ENCODE measurements at places on chromosomes 16 and 17.

DNA sequence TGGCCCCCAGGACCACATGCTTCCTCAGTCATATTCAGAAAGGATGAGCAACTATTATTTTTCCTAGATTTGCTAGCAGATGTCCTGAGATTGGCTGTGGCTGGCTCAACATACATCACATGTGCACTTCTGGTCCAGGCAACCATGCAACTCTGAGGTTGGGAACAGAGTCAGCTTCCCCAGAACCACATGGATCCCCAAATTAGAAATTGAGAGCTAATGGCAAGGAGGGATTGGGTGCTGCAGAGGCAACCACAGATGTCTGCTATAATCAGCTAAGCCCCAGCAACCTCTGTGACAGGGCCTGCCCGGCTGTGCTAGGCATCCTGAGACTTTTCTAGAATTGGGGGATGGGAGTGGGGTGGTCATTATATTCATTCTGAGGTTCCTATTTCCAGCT is 33.8 kb upstream of the CLEC18A start:
- DNase-seq, result no peak

DNA sequence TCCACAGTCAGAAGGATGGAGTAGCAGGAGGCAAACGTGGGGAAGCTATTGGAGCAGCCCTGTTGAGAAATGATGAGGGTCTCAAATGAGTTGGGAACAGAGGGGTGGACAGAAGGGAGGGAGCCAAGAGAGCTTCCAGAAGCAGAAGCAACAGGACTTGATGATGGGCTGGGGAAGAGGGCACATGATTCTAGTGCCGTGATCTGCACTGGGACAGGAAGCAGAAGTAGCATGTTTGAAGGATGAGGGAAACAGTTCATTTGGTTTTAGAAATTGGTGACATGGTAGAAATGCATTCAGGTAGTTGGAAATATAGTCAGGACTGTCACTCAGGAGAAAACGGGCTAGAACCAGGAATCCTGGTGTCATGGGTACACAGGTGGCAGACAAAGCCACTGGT is 19.4 kb downstream of the EMP2 start:
- no peak for DNase-seq

- no peak for DNase-seq
Measured at GRCh38 chr17:69679829-69680228, 265.3 kb downstream of the MAP2K6 start.

DNA sequence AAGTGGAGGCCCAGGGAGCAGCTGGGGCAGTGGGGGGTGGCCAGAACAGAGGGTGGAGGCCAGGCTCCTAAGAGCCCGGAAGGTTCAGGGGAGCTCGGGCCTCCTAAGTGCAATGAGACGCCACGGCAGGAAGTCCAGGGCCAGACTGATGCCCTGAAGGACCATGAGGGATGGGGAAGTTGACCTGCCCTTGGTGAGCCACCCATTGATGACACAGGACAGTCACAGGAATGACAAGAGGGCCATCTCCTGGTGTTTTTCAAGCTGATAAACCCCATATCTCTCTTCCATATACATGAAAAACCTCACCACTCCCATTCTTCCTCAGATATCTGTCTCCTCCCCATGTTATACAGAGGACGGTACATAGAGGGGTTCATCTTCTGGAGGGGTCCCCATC is 5.8 kb upstream of the MRPL58 start:
- no peak for DNase-seq

DNA sequence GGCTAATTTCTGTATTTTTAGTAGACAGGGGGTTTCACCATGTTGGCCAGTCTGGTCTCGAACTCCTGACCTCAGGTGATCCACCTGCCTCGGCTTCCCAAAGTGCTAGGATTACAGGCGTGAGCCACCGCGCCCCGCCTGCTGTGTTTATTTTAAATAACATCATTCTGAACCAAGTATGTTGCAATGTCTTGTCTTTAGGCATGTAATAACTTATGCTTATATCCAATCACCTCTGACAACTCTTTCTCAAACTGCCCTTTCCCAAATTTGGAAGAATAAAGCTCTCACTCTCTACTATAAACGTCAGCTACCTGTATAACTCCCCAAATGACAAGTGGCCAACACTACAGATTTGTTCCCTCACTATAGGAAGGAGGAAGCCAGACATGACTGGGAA is 103.1 kb upstream of the FA2H start:
- DNase-seq, result no peak

- DNase-seq, result no peak
Measured at GRCh38 chr16:76035689-76036088, 241.5 kb upstream of the CNTNAP4 start.

Measured in NCI-H1694 (cell line).